ENCODE measurements at places on chromosomes 4 and X.
A peak's percentile ranks its signal among the peaks of the same experiment; 100 is the strongest.

DNA sequence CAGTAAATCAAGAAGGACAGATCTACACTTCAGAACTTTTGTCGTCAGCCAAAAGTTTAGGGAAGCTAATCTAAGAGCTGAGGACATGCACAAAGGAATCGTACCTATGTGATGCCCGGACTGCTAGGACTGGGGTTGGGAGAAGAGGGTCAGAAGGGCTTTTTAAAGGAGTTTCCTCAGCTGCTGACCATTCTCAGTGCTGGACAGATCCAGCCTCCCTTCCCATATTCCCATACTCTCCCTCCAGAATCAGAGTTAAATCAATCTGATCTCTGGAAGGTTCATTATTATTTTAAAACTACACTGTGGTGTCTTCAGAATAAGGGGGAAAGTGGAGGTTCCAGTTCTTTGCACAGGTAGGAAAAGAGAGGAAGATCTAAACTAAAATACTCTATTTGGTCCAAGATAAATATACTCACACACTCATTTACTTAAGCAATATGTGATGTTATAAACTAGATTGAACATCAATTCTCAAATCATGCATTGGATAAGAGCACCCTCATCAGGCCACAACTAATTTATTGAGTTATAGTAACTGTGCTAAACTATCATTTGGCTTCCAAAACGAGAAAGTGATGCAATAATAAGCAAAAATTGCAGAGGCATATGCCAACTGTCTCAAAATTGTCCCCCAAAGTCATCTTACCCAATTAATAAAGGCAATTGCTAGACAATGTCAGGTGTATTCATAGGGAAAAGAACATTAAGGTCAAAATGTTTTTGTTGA lies 124.7 kb downstream of the HNRNPD start:
- DNase-seq, result no peak

DNA sequence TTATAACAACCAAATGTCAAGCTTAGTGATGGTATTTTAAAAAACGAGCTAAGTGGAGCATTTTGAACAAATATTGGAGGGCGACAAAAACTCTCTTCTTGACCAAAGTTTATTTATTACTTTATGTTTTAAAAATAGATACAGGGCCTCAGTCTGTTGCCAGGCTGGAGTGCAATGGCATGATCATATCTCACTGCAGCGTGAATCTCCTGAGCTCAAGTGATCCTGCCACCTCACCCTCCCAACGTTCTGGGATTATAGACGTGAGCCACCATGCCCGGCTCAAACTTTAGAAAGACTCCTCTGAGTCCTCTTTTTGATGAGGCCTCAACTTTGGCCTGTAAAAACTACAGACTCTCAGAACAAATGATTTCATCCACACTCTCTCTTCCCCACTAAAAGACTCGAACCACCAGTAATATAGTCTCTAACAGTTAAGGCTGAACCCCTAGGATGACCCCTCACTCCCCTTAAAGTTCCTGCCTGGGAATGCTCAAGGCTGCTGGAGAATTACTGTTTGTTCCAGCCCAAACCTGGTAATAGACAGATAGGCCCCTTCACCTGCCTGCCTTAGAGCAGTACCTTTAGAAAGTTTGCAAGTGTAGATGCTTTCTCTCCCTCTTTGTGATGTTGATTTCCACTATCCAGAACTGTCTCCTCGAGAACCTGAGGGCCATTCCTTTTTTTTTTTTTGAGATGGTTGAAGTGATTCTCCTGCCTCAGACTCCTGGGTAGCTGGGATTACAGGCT lies 55.3 kb upstream of the HPSE start:
- no peak for DNase-seq

DNA sequence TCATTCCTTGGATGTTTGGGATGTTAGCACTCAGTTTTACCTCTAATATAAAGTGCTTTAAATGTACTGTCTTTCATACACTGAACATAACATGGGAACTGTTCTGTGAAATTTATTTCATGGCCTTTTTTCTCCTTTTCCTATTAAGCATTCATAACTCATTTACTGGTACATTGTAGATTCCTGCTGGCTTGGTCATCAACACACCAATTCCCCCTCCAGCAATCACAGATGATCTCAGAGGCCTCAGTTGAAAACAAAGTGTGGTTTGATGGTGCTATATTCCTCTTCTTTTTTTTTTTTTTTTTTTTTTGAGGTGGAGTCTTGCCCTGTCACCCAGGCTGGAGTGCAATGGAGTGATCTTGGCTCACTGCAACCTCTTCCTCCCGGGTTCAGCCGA lies 61.9 kb upstream of the FAM47B start:
- no peak for DNase-seq

GRCh38 chr4:105979506-105979905 lies 84.2 kb downstream of the NPNT start:
- DNase-seq, result no peak

DNA sequence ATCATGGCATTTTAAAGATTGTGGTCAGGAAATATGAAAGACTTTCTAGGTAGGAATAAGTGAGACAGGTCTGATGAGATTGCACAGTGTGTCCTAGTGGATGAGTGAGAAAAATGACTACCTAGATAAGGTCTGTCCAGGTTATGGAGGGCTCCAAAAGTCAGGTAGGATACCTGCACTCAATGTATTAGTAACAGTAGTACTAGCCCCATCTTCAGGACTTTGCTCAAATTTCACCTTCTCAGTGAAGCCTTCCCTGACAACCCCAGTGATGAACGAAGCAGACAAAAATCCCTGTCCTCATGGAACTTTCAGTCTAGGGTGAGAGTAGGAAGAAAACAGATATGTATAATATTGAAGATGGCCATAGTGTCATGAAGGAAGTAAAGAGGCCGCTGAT lies 85.7 kb downstream of the ZIC3 start:
- DNase-seq, result no peak

- DNase-seq, result peak; percentile 30
Observed at GRCh38 chr4:9832640-9833039, 51.2 kb downstream of the DRD5 start.

DNA sequence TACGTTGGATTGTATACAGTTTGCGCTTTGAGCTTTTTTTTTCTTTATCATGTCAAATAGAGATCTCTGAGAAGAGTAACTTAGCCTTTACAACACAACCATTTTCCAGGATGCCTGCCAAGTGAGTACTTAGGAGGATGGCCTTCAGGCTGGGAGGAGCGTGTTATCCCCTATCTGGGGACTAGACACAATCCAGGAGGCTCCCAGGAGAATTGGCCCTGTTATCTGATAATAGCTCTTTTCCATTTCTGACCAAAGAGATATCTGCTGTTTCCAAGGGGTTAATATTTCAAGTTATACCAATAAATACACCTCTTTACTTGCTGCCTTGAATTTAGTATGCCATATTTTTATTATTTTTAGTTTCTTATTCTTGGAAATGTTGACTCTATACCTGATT lies 169.5 kb upstream of the SMARCAD1 start:
- peak; percentile 11 for DNase-seq

- DNase-seq, result no peak
Observed at GRCh38 chr4:3284734-3285557, 7.9 kb upstream of the RGS12 start.

- no peak for DNase-seq
Observed at GRCh38 chrX:150035531-150035930, 97.2 kb upstream of the EOLA2 start.
